Type B pancreatic cell (in vitro differentiated cells): ENCODE measurements at places on chromosomes 7 and 10. TPM values are rescaled to one million over a fixed set of nuclear protein-coding genes. Genes with fewer than 3 reads are reported as not detected.

DNA sequence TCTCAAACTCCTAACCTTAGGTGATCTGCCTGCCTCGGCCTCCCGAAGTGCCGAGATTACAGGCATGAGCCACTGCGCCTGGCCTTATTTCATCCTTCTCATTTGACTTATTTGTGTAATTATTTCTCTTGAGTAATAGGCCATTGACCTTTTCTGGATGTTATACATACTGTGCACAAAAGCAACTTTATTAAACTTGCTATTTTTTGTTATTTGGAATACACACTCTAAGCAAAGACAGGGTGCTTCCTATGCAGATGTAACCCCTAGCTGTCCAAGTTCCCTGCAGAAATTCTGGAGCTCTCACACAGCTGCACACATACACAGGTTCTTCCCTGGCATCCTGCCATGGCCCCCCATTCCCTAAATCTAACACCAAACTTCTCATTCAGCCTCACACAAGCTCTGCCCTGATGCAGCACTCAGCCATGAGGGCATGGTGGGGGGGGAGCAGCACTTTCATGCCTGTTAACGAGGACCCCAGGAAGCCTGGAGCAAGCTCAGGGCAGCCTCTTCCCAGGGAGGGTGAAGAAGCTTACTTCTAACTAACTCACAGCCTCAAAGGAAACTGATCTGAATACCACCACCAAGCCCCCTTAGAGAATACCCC lies 33.2 kb downstream of the SH3PXD2A start:
- peaks cover 8% of the 10 kb centered on the region for H3K27me3 ChIP-seq
- H3K4me1 ChIP-seq: peaks cover 54% of the 10 kb centered on the region
- no peak overlapping the region for H3K27ac ChIP-seq
- DNase-seq: no peak

DNA sequence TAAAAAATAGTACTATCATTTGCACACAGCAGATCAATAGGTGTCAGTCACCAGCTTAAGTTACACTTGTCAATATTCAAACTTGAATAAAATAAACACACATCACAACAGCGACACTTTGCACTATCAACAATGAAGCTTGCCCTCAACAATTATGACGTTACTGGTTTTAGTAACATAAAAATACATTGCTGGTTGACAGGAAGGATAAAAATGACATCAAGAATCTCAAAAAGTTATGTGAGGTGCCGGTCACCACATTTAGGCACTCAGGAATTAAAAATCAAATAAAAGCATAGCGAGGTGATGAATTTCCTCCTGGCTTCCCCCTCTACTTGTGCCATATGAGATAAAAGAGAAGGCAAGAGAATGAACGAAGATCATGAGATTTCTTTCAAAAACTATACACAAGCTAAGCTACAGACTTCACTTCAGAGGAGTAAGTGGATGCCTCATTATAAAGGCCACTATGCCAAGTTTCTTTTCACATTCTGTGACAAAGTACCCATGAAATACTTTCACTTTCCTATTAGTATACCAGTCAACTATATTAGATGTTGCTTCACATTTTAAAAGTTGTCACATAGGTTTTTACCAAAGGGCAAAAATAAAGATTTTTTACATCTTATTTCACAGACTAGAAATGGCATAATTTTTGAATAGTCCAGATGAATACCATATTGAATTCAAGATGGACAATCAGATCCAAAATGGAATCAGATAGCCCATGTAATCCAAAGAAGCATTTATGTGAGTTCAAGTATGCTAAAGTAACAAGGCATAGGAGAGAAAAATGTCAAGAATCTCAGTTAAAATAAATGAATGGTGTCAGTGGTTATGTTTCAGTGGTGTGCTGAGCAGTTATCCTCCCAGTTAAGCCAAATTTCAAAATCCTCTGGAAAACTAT lies 3.6 kb downstream of the CCDC71L start:
- H3K4me1 ChIP-seq: peaks cover 9% of the 10 kb centered on the region
- peaks cover 3% of the 10 kb centered on the region for H3K36me3 ChIP-seq
- H3K27ac ChIP-seq: peak overlapping the region; percentile 29
- no peak for DNase-seq
- peak overlapping the region; percentile 68 for H3K4me3 ChIP-seq

- H3K36me3 ChIP-seq: no peaks in the 10 kb centered on the region
- H3K27me3 ChIP-seq: peaks cover 3% of the 10 kb centered on the region
- DNase-seq: no peak
- H3K4me1 ChIP-seq: no peaks in the 10 kb centered on the region
Observed at GRCh38 chr7:157657741-157658740, 321.2 kb downstream of the DNAJB6 start.

- H3K27me3 ChIP-seq: no peaks in the 10 kb centered on the region
- no peak overlapping the region for H3K4me3 ChIP-seq
- H3K4me1 ChIP-seq: peaks cover 5% of the 10 kb centered on the region
- DNase-seq: no peak
- H3K27ac ChIP-seq: no peak overlapping the region
- no peaks in the 10 kb centered on the region for H3K36me3 ChIP-seq
Observed at GRCh38 chr7:80635533-80635932, 2.9 kb upstream of the CD36 start.

DNA sequence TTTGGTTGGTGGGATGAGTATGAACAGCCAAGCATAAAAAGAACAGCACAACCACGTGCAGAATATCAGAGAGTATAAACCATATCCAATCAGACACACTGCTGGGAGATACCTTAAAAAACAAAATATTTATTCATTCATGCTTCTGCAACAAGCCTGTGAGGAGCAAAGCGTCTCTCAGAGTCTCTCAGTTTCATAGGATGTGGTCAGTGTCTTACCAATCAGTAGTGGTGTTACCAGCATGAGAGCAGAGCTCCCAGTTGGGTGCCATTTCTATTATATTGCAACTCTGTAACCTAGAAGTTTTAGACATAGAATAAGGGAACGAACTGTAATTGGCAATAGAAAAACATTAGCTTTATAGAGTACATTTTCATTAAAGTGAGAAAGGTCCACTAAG lies 445.9 kb upstream of the LRRN3 start:
- DNase-seq: no peak
- no peaks in the 10 kb centered on the region for H3K4me1 ChIP-seq

The NPFFR1 gene
- total RNA-seq: not detected in 2 replicates

The ANK3 gene
- 90.2 and 145 TPM in 2 replicates for total RNA-seq
